NCI-H146 (cell line): ENCODE measurements at places on chromosomes 5 and 9.

DNA sequence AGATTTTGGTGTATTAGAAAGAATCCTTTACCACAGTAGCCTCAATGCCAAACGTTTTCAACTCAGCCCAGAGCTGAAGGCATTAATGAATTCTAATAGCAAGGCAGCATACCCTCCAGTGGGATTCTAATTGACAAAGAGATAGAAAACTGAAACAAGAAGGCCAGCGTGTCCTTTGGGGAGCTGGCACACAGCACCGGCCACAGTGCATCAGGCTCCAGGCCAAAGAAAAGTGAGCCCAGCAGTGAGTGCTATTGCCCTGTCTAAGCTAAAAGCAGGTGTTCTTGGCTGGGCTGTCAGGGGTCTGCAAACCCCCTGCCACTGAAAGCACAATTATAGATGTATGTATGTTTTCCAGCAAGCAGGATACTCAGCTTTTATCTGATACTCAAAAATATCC, 40.4 kb downstream of the PPIC start:
- no peak for DNase-seq

- DNase-seq = peak; percentile 7
Observed at GRCh38 chr9:94553029-94553938, 1.6 kb upstream of the PCAT7 start.

DNA sequence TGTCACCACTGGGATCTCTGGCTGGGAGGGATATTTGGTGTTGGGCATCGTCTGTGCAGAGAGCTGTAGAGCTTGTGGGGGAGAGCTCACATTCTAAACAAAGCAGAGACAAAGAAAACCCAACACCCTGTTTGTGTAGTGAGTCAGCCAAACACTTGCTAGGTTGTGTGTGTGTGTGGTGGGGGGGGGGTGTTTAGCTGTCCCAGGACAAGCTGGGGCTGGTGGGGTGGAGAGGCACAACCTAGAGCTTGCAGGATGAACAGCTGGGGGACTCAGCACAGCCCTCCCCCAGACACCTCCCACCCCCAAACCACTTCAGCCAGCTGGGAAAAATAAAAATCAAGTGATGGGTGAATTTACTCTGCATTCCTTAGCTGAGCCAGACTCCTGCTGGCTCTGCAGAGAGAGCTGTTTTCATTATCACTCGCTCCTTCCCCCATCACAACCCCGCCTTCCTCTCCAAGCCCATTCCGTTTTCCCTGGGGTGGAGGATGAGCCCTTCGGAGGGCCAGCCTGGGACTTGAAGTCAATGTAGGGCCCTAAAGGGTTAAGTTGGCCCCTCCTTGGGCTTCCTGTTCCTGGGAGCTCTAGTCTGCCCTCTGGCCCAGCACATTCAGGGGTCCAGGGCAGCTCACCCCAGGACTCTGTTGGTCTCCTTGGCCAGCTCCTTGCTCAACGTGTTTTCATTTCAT, 2.6 kb downstream of the OLFML2A start:
- DNase-seq = no peak

- no peak for DNase-seq
Observed at GRCh38 chr9:111052791-111053190, 14.5 kb upstream of the LPAR1 start.

DNA sequence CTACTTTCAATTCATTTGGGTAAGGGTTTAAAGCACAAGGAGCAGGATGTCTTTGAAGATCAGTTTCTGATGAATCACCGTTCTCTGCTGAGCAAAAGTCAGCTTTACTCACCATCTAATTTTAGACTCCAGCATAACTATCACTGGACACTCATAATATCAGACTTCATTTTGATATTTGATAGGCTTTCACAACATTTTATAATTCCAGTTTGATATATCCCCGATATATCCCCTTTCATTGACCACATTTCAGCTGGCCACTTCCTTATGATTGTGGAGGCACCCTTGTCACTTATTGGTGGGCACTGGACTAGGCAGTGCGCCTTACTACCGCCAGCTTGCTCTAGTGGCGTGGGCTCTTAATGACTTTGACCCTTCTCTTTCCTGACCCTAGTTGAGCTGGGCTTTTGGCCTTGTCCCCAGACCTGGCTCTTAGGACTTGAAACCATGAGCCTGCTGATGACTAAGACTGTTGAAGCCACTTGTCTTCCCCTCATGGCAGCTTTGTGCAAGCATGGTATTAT, 46.8 kb downstream of the CYSTM1 start:
- DNase-seq = no peak

GRCh38 chr9:35760651-35761050, 6.6 kb upstream of the MSMP start:
- peak; percentile 71 for DNase-seq

DNA sequence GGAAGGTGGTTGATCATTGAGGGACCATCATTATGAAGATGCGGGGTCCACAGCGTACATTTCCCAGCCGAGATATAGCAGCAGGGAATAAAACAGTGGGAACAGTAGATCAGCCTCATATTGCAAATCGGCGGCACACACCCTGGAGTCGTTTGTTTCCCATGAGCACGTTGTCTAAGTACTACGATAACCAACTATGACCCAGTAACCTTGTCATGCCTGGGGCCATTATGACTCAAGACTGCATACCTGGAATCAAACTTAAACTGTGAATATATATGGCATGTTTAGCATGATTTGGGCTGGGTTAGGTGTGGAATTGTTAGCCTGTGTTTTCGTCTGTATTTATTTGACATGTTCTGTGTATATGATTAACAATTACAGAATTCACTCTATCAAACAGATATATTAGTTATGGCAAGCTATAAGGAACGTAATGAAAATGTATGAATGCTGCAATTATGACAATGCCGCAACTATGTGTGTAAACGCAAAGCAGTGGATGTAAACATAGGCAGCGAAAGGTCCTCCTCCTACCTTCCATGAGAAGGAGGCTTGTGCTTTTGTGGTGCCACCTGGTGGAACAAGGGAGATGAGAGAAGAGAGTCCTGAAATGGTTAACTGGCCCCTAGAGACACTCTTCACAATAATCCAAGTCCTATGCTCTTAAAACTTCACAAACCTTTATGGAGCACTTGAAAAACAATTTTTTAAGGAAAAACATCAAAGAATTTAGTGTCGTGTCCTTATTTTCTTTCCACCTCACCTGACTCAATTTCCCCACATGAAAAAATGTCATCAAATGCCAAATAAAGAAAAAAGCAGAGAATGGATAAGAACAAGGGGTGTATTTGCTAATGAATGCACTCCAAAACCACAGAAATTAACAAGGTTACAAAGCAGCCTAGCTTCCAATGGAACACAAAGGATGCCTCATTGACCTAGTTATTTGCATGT, 47.1 kb downstream of the SEMA5A start:
- no peak for DNase-seq

DNA sequence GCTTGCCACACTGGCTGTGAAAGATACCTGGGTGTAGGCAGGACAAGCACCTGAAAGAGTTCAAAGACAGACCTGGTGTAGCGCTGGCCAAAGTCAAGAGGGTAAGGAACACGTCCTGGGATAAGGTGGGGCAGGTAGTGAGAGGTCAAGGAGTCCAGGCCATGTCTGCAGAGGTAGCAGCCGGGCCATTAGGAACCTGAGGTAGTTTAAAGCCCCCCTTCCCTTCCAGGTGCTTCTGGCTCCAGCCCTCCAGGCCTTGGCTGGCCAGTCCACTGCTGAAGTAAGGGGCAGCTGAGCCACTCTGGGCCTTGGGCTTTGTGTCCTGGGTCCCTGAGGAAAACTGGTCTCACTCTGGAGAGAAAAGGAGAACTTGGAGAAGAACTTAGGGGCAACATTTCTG, 13.9 kb upstream of the NR5A1 start:
- no peak for DNase-seq
